Stimulated activated CD8-positive, alpha-beta memory T cell treated with anti-CD3 and anti-CD28 coated beads, Interleukin-2, amount 100 ng/mL, for 1 hour (primary cell): ENCODE measurements at places on chromosomes 1 and 21.
A peak's percentile ranks its signal among the peaks of the same experiment; 100 is the strongest.

GRCh38 chr1:181493166-181493565, 9.8 kb downstream of the CACNA1E start:
- DNase-seq: no peak

- no peak for DNase-seq
Observed at GRCh38 chr1:39654291-39654690, 14.8 kb upstream of the HEYL start.

DNA sequence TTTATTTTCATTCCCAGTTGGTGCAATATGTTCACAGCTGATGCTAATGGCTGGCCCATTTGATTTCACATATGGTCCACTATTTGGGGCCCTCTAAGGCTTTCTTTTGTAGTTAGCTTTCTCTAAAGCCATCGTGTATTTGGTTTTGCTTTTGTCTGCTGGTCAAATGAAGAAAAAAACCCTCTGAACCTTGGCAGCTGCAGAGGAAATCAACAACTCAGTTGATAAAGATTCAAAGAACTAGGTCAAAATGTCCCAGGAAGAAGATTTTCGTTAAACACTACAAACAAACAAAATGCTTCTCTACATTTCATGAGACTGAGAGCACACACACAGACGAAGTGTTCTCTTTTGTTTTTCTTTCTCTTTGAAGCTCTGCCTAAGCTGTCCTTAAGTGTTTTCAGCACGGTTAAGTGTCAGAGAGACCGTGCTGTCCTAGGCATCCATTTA, 655.0 kb downstream of the RWDD3 start:
- DNase-seq: no peak

GRCh38 chr1:168236836-168237611, 11.2 kb downstream of the SFT2D2 start:
- DNase-seq: no peak

- no peak for DNase-seq
Observed at GRCh38 chr1:183905508-183906113, 100.7 kb downstream of the RGL1 start.

GRCh38 chr1:77830946-77831345, 51.5 kb downstream of the MIGA1 start:
- no peak for DNase-seq

GRCh38 chr1:198132060-198132781, 24.6 kb upstream of the NEK7 start:
- DNase-seq: no peak

DNA sequence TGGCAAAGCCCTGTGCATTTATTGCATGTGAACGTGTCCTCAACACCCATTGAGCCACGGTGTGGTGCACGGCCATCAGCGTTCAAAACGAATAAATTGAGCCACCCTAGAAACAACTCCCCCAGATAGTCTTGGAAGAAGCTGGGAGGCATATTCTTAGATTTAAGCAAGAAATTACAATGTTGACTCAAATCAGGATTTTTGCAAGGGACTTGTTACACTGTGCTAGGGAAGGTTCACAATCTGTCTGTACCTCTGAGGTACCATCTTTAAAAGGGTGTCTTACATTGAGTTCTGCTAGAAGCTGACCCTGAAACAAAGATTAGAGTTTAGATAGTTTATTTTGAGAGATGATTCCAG, 16.2 kb downstream of the CD247 start:
- no peak for DNase-seq

DNA sequence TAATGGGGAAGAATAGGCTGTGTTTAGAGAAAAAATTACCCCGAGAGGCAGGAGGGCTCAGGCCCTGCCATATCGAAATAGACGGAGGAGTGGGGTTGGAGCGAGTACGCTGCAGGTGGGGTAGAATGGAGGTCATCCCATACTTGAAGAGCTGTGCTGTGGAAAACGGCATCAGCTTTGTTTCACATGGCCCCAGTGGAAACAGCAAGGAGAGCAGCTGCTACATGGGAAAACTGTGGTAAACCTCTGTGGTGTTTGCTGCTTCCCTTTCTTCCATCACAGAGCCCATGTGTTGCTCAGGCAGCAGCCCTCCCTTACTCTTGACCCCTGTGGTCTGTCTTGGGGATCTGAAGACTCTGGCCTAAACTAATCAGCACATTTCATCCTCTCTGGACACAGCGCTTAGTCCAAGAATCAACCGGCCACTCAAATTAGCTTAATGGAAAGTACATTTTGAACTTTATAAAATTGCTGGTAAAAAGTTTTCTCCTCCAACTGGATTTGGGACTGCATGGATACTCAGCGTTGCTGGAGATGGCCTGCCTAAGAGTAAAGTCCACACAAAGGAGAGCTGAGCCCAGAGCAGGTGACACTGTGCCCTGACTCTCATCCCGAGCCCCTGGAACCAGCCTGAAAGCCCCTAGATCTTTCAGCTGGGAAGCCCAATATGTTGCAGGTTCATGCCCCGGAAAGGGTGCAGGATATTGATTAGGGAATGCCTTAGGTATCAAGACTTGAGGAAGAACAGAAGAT, 127.1 kb upstream of the GADD45A start:
- no peak for DNase-seq

GRCh38 chr1:248114890-248115289, 19.9 kb downstream of the OR2L13 start:
- no peak for DNase-seq

- DNase-seq: no peak
Observed at GRCh38 chr21:27693376-27693775, 726.5 kb upstream of the ADAMTS5 start.

GRCh38 chr1:6348511-6349191, 44.9 kb downstream of the ACOT7 start:
- peak; percentile 35 for DNase-seq

DNA sequence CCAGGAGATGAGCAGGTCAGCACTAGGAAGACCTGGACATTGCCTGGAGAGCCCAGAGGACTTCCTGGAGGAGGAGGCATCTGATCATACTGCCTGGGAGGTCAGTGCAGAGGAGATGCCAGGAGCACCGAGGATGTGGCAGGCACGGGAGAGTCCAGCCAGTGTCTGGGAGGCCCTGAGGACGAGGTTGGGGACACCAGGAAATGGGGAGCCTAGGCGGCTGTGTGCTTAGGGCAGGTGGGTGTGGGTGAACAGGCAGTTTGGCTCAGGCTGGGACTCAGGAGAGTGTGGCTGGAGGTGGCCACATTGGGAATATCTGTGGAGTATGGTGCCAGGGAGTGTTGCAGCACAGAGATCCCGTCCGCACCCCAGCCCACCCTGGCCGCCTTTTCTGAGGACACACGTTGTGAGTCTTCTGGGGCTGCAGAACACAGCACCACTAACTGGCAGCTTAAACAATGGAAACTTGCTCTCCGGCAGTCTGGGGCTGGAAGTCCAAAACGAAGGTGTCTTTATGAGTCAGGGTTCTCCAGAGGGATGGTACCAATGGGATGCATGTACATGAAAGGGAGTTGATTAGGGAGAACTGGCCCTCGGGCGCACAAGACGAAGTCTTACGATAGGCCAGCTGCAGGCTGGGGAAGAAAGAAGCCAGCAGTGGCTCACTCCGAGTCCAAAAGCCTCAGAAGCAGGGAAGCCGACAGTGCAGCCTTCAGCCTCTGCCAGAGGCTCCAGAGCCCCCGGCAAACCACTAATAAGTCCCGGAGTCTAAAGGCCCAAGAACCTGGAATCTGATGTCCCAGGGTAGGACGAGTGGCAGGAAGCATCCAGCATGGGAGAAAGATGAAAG, 58.0 kb downstream of the FAAP20 start:
- no peak for DNase-seq

DNA sequence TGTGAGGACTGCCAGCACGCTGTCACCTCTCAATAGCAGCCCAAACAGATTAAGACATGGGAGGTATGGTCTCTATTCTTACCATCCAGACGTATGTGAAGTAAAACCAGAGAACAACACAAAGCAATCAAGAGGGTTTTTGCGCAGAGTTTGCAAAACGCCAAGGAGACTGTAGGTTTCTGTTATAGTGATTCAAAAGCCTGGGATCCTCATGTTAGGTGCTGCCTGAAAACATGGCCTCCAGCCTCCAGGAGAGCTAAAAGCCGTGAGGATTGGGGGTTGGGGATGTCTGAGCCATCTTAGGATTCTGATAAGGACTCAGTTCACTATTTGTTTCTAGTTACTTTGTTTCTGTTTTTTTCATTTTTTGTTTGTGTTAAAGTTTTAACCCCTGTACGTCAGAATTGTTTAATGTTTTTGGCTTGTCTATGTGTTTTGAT, 4.2 kb upstream of the CCT8 start:
- DNase-seq: no peak

DNA sequence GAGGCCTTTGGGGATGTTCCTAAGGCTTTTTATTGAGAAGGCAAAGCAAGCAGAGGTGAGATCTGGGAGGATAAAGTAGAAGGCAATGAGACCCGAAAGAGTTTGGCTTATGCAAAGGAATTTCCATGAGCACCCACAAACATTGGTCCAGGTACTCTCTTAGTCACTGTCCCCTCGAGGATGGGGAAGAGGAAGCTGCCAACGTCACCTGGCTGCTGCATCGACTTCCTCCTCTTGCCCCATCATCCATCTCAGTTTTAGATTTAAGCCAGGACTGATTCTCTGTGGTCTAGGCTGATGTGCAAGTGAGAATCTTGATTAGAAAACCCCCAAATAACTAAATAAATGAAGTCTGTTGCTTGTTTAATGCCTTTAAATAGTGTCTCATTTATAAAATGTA, 28.7 kb downstream of the RUNX1 start:
- peak; percentile 18 for DNase-seq

DNA sequence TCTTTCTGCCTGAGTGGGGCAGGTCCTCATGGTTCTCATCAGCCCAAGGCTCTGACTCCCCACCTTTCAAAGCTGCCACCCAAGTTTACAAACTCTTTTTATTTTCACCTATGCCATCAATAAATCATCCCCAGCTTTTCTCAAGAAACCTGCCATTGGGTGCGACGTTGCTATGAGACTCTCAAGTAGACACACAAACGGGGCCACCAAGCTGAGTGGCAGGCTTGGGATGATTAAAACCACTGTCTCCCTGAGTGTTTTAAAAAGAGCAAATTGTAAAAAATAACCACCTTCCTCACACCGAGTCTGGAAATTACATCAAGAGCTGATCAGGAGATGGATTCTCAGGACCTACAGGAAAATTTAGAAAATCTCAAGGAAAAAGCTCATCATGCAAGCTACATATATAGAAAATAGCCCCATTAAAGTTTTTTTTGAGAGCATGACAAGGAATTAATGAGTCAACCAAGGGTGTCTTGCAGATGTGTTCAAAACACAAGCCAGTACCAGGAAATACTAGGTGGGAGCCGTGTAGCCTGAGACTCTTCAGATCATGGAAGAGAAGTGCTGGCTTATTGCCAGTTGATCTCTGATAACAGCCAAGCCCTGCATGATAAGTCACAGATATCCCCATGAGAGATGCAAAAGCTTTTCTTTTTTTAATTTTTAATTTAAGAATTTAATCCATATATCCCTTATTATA, 158.4 kb upstream of the BACE2 start:
- no peak for DNase-seq

GRCh38 chr1:201513498-201514243, 6.7 kb upstream of the CSRP1 start:
- no peak for DNase-seq

DNA sequence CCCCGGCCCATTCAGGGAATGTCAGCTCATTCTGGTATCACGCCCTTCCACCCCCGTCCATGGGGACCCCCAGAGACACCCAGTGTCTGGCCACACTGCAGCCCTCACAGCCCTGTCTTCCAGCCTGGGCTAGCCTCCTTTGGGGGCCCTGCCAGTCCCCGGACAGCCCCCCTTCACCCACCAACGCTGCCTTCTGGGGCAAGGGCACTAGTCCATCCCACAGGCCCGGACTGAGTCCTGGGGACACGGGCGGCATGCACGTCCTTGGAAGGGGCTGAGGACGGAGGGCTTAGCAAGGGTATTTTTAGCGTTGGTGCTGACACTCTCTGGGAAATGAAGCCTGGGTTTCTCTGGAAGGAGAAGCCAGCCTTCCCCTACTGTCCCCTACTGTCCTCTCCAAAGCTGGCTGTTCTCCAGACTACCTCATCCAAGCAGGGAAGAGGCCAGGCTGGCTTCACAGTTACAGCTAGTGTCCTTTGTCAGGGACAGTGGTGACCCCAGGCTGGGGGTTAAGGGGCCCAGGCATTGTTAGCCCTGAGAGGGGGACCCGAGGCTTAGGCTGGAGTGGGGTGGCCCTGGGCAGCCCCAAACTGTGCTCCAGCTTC, 39.5 kb downstream of the COQ8A start:
- DNase-seq: no peak

DNA sequence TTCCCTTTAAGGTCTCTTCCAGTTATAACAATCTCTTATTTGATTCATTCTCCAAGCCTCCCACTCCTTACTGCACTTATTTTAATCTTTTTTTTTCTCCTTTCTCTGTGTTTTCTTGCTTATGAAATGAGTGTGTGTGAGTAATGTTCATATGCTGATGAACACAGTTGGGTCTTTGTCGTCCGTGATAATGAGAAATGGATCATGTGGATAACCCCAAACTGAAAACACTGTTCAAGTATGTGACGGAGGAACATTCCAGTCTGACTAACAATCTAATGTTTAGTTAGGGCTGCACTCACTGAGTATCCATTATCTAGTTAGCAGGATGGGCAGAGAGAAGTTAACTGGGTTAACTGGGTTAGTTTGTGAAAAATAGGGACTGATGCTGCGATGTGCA, 253.1 kb upstream of the DUSP10 start:
- no peak for DNase-seq

- DNase-seq: no peak
Observed at GRCh38 chr21:45954261-45954660, 27.3 kb upstream of the COL6A1 start.

GRCh38 chr1:46041974-46042373, 90.5 kb downstream of the PIK3R3 start:
- DNase-seq: no peak

GRCh38 chr1:231338270-231339128, at the start of gene SPRTN:
SPRTN (plus strand) TSS chr1:231338293; CDS start chr1:231338384, 91 bp downstream.
- DNase-seq: no peak

- no peak for DNase-seq
Observed at GRCh38 chr1:228786361-228787129, 51.3 kb downstream of the RHOU start.

DNA sequence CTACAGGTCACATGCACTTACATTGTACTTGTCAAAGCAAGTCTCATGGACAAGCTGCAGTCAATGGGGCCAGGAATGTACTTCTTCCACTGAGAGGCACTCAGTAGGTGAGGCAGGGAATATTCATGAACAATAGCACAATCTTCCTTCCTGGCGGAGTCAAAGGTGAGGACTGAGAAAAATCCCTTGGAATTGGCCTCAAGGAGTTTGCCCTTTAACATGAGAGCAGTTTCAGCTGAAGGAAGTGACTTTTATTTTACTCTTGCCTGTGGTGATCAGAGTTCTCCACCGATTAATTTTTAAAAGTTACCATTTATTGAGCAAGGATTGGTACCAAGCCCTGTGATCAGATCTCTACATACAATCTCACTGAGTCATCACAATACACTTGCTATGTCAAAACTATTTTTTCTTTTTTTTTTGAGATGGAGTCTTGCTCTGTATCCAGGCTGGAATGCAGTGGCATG, 11.2 kb upstream of the AK2 start:
- no peak for DNase-seq

- no peak for DNase-seq
Observed at GRCh38 chr21:35268261-35268660, 219.2 kb upstream of the RUNX1 start.

- no peak for DNase-seq
Observed at GRCh38 chr1:18396247-18396980, 84.3 kb upstream of the KLHDC7A start.
